ENCODE measurements at places on chromosomes 7 and 10. TPM values are rescaled to one million over a fixed set of nuclear protein-coding genes. Genes with fewer than 3 reads are reported as not detected.
A peak's percentile ranks its signal among the peaks of the same experiment; 100 is the strongest.

Gene PPP1R9A
- total RNA-seq = 4.3 TPM

Gene EBLN1
- total RNA-seq = not detected

GRCh38 chr7:90931986-90932916, 332.0 kb upstream of the FZD1 start:
- no peak for DNase-seq

- no peak for DNase-seq
Observed at GRCh38 chr7:3304131-3304530, 3.1 kb downstream of the SDK1 start.

GRCh38 chr7:98088109-98088508, 18.6 kb upstream of the LMTK2 start:
- DNase-seq = no peak

GRCh38 chr7:128120116-128120515, 88.9 kb upstream of the LRRC4 start:
- DNase-seq = no peak

- DNase-seq = no peak
Observed at GRCh38 chr10:29838539-29838938, 203.8 kb upstream of the SVIL start.

GRCh38 chr7:135597181-135597925, 39.6 kb downstream of the NUP205 start:
- DNase-seq = no peak

DNA sequence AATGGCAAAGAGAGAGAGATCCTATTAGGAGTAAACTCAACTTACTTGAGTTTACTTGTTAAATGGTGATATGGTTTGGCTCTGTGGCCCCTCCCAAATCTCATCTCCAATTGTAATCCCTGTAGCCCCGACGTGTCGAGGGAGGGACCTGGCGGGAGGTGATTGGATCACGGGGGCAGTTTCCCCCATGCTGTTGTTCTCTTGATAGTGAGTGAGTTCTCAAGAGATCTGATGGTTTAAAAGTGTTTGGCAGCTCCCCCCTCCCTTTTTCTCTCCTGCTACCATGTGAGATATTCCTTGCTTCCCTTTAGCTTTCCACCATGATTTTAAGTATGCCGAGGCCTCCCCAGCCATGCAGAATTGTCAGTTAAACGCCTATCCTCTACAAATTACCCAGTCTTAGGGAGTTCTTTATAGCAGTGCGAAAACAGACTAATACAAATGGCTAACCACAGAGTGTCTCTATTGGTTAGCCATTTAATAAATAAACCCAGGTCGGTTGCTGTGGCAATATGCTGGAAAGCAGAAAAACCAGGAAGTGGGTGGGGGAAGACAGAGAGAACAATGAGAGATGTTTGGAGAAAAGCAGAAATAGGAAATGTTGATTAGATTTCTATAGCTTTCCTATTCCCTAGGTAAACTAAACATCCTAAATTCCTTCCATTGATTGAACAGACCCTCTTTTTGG, 3.0 kb upstream of the STMP1 start:
- DNase-seq = no peak

DNA sequence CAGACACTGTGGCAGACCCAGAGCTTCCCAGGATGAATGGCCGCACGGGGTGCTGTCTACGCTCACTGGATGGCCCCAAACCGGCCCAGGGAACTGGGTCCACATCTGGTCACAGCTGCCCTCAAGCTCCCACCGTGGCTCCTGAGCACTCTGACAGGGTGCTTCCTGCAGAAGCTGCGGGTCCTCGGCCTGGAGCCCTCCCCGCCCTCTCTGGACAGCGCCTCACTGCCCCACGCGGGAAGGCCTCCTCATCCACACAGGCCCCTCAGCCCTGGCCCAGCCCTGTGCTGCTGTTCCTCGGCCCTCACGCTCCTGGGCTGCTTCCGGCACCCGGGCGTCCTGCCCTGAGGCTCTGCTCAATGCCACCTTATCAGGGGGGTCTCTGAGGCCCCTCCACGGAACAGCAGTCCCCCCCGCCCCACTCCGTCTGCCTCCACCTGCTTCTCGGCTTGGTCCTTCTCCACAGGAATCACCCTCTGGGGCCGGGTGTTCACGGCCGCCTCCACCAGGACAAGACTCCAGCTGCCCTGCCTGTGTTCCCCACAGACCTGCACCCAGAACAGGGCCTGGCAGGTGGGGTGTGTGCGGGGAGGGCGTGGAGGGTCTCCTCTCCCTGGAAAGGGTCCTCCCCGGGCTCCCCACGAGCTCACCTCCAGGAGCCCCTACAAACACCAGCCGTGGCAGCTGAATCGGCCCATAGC, 75.4 kb upstream of the PDGFA start:
- DNase-seq = no peak

GRCh38 chr7:142556740-142557139, 192.5 kb upstream of the PRSS1 start:
- peak; percentile 98 for DNase-seq

All from HT1080 (cell line).